ENCODE measurements at places on chromosomes 4 and X.
A peak's percentile ranks its signal among the peaks of the same experiment; 100 is the strongest.

DNA sequence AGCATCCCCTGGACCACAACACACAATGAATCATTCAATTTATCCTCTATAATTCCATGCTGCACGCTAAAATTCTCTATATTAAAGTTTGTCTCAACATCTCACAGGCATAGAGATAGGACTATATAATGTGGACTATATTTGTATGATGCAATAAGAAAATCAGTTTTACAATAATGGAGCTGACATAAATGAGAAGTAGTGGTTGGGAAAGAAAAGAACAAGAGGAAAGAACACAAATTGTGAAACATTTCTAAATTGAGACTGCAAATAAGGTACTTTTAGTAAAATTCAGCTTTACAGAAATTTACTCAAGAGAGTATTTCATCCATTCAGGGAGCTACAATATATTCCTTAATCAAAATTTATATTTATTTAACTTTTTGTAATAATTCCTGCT lies 120.4 kb downstream of the ARAP2 start:
- no peak for DNase-seq

DNA sequence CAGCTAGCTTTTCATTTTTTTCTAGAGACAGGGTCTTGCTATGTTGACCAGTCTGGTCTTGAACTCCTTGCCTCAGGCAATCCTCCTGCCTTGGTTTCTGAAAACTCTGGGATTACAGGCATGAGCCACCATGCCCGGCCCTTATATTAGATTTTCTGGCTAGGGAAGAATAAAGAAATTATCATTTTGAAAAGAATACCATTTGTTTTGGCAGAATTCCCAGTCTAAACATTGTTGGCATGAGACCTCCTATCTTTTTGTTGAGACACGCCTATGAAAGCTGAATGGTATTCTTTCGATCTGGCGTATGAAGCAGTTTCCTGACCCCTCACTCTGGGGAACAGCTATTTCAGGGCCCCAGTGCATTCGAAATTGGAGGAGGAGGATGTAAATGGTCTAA lies 107.0 kb downstream of the REPS2 start:
- DNase-seq, result no peak

DNA sequence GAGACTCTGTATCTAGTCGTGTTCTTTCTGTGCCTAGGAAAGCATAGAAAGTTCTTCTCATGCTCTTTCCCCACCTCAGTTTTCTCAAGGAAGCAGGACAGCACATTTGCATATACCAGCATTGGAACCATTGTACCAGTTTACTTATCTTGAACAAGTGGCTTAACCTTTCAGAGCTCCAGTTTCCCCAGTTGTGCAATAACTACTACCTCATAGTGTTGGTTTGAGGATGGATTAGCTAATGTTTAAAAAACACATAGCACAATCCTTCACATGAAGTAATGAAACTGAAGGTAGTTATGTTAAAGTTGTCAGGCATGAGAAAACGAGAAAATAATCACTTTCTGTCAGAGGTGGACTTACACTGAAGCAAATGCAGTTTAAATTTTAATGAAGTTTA lies 92.2 kb upstream of the H2AZ1 start:
- DNase-seq, result no peak

GRCh38 chr4:2480649-2481048 lies 11.7 kb downstream of the RNF4 start:
- no peak for DNase-seq

GRCh38 chr4:173337463-173337862 lies 3.3 kb upstream of the HMGB2 start:
- DNase-seq, result no peak

DNA sequence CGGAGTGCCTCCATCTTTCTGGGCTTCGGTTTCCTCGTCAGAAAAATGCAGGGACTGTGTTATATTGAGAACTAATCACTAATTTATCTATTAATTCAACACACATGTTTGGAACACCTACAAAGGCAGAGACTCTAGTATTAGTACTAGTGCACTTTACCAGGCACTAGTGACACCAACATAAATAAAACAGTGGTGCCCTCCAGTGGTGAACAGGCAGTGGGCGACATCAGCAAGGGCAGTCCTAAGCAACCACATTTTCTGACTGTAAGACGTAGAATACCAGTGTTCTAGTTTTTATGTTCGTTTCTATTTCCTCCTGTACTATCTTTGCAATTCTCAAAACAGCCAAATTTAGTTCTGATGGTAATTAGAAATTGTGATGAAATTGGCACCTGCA lies 69.1 kb upstream of the UCP1 start:
- peak; percentile 11 for DNase-seq
